ENCODE measurements at places on chromosomes 5 and 9.

DNA sequence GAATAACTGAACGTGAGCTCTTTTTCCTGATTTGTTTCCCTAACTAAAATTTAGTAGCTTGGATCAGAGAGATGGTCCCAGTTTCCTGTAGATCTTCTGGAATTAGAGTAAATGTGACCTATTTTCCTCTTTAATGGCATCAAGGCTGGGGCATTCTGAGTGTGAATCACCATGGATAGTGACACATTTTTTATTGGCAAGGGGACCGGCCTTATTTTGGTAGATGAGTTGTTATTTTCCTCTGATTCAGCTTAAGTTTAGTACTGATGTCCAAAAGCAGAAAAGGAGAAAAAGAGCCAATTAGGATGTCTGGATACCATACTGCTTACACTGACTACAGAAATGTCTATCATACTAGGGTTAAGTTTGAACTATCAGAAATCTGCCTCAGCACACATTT is 68.1 kb downstream of the RNF38 start:
- no peak for DNase-seq

DNA sequence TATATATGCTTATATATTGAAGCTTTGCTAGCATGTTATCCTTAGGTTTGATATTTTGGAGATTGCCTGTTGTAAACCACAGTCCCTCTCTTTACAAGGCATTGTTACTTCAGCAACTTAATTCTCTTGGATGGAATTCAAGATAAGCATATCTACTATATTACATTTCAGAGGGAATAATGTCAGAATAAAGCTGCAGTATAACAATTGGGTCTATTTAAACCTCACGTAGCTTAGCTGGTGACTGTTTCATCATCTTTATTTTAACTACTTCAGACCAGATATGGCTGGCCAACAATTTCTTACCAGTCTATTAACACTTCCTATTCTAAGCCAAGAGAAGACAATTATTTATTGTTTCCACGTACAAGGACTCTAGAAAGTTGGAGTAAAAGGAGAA is 27.1 kb downstream of the ZCCHC10 start:
- no peak for DNase-seq

DNA sequence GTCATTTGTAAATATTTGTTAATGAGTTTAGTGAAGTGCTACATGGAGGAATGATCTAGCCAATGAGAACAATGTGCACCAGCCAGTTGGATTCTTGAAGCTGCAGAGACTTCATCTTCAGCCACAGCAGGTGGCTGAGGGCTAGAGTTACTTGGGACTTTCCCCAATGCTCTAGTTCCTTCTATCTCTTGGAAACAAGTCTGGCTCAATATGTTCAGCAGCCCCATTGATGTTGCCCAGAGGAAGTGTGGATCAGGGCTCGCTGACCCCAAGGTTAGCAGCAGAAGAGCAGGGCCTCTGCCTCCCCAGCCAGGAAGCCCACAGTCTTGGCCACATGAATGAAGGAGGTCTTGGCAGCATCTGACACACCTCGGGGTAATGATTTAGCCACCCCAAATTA is 117.5 kb downstream of the SLC1A3 start:
- DNase-seq = no peak

DNA sequence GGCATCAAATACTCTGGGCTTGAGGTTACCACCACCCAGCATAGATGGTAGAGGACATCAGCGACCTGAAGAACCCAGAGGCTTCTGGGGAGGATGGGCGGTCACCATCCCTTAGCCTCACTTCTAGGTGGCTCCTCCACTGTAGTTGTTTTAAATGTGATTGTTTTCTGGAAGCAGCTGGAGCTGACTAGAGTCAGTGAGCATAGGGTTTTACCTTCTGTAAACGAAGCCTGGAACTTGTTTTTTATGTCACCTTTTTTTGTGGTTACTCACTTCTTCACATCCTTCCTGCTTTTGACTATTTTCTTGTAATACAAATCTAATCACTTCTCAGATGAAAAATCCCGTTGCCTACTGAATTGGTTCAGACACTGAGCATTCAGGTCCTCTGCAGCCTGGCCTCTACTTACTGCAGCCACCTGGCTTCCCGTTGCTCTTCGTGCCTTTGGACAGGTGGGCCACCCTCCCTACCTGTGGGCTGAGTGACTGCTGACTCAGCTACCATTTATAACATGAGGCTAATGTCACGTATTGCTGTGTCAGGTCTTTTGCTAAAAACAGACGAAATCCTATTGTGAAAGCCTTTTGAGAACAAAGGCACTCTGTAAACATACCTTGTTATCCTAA is 167.8 kb downstream of the MAN2A1 start:
- no peak for DNase-seq

DNA sequence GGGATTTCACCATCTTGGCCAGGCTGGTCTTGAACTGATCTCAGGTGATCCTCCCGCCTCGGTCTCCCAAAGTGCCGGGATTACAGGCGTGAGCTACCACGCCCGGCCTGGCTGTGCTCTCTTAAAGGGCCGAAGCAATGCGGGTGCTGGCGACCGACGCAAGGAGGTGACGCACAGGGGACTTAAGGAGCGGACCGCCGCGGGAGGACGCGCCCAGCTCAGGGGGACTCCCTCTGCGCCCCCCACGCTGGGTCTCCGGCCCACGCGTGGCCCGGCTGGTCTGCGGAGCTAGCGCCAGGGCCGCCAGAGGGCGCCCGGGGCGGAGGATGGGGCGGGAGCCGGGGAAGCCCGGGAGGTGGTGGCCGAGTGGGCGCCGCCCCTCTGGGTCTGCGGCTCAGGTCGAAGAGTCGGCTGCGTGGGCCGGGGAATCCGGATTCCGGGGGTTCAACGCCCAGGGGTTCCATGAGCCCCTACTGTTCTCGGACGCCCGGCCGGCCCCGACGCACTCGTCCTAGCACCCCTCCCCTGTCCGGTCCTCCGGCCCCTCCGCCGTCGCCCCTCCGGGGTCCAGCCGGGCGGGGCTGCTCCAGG is 502 bp upstream of the CERCAM start:
- DNase-seq = peak; percentile 69

- no peak for DNase-seq
Measured at GRCh38 chr9:17757816-17758215, 178.9 kb downstream of the SH3GL2 start.

- DNase-seq = no peak
Measured at GRCh38 chr9:126534431-126535186, 79.1 kb upstream of the LMX1B start.

GRCh38 chr5:143120460-143121134 is 282.9 kb downstream of the NR3C1 start:
- DNase-seq = no peak

DNA sequence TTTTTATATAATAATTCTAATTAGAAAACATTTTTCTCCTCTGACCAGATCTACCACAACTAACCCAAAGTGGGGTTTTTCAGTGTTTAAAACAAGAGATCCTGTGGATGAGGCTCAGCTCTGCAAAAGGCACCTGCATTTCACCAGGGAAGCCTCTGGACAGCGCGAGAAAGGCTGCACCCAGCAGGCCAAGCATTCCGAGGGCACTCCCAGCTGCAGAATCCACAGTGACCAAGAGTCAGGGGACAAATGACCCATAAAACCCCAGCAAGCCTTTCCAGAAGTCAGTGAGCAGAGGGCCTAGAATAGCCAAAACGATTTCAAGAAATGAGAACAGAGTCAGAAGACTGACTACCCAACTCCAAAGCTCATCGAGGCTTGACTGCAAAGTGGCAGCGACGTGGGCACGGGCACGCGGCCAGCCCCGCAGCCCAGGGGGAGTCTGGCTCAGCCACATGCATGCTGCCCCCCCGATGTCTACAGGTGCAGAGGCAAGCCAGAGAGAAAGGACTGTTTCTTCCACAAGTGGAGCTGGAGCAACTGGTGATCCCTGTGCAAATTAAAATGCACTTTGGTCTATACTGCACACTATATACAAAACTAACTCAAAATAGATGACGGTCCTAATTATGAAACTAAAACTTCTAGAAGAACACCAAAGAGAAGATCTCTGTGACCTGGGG is 26.2 kb downstream of the TPPP start:
- DNase-seq = no peak

GRCh38 chr9:93830606-93831005 is 124.5 kb downstream of the BARX1 start:
- no peak for DNase-seq

- DNase-seq = peak; percentile 93
Measured at GRCh38 chr5:56112526-56113121, 117.9 kb upstream of the IL6ST start.

- DNase-seq = no peak
Measured at GRCh38 chr9:98942906-98943681, 613 bp upstream of the COL15A1 start.

GRCh38 chr9:137319739-137320551 is 17.9 kb upstream of the NRARP start:
- DNase-seq = no peak

GRCh38 chr5:123397538-123397937 is 25.7 kb downstream of the CEP120 start:
- DNase-seq = no peak

GRCh38 chr9:94250456-94250855 is 8.6 kb upstream of the ZNF169 start:
- peak; percentile 45 for DNase-seq

DNA sequence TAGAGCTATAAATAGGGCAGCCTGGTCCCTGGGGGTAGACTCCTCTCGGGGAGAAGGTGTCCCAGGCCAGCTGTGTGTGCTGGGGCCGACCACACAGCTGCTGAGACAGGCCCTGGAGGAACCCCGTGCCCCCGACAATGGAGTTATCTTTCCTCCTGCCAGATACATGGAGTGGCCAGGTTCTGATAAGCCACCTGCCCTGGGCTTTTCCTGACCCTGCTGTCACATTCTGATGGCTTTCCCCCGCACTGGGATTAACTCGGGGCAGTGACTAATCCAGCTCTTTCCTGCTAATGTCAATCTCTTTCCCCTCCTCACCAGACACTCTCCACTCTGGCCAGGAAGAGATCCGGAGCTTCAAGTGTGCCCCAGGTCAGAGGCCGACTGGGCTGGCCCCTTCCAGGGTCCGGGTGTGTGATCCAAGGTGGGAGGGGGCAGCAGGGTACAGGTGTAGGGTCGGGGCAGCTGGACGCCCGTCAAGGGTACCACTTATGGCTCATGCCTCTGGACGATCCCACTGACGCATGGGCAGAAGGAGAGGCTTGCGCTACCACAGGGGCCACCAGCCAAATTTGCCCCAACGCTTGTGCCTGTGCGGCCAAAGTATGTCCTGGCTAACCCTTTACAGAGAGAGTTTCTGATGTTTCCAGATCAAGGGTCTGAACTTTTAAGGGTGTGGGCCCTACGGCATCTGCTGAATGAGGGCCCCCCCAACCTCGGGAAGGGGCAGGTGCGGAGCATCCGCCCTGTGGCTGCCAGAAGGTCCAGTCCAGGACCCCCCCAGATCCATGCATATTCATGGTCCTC is 20.6 kb upstream of the COL5A1 start:
- no peak for DNase-seq

DNA sequence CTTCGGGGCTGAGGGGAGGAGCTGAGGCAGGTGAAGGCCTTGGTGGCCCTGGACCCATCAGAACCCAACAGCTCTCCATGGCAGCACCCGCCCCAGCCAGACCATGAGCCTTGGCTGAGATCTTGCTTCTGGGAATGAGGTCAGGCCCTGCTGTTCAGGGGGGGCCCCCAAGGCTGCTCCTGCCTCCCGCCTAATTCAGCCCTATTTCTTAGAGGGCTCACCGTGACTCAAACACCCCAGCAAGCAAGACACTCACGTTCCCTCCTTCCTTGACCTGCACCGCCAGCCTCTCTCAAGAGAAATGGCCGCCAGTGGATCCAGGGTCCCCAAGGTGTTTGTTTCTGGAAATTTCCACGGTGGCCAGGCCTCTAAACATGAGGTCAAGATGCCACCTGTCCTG is 61.4 kb upstream of the PPP1R26 start:
- no peak for DNase-seq

- DNase-seq = peak; percentile 84
Measured at GRCh38 chr5:90020575-90021538, 388.7 kb downstream of the CETN3 start.

DNA sequence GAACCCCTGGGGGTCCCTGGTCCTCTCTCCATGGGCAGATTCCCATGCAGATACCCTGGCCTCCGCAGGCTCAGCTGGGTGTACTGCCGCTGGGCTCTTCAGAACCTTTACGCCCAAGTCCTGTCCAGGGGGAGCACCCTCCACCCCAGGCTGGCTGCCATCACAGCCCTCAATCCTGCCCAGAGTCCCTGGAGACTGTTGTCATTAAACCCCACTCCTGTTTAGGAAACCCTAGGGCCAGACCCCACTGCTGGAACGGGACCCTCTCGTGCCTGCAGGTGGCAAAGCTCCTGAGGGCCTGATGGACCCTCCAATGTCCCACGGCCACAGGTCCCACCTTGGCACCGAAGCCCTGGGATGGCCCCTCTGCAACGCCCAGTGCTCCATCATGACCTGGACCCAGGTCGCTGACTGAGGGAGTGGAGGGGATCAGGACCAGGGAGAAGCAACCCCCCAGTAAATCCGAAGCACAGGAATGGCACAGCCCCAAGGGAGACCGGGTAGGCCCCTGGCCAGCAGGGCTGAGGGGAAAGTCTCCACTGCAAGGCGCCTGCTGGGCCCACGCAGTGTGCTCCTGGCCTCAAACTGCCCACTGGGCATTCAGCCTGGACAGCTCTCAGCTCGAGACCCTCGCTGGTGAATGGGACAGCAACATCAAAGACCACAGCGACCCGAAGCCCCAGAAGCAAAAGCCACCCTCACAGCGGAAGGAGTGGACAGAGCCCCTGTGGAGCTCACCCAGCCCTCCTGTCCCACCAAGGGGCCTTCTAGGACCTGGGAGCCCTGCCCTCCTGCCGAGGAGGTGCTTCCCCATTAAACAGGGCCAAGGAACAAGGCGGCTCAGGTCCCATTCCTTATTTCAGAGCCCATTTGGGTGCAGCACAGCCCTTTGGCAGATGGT is 8.3 kb downstream of the ZDHHC11B start:
- DNase-seq = no peak

DNA sequence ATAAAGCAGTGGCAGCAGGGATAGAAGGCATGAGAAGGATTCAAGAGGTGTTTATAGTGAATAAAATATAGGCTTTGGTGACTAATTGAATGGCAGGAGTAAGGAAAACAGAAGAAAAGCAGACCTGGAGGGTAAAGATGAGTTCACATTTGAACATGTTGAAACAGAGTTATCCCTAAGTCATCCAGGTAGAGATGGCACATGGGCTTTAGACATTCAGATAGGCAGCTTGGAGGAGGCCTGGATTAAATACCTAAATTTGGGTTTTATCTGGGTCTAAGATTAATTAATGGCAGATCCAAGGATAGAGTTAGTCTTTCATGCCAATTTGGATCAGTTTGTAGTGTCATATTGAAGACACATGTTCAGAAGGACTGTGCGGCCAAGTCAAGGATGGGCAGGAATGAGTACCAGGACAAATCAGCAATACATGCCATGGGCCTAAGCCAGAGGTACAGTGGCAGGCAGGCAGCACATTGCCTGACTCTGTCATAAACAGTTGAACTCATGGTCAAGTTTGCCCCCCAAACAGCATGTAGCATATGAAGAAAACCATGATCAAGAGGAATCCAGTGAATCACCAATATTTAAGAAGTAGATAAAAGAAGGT is 115.5 kb upstream of the SLC12A2 start:
- DNase-seq = no peak

- DNase-seq = no peak
Measured at GRCh38 chr5:83540105-83540504, 68.6 kb downstream of the VCAN start.
